PC-3 (cell line): ENCODE measurements at places on chromosomes 2 and 18. TPM values are rescaled to one million over a fixed set of nuclear protein-coding genes. Genes with fewer than 3 reads are reported as not detected.

The AOX1 gene
- 54.9 and 57.2 TPM in 2 replicates for total RNA-seq

The MC5R gene
- total RNA-seq: not detected in 2 replicates

The TMEM178A gene
- total RNA-seq: 0.33 TPM in 1 of 2 replicates, not detected in the other

The HDLBP gene
- 410 and 505 TPM in 2 replicates for total RNA-seq

The TET3 gene
- 6.1 and 10.1 TPM in 2 replicates for total RNA-seq

The IL37 gene
- 1.6 and 2.6 TPM in 2 replicates for total RNA-seq

The PLA2R1 gene
- 2.4 and 3.4 TPM in 2 replicates for total RNA-seq

The CXCR1 gene
- not detected in 2 replicates for total RNA-seq

The TCF23 gene
- not detected in 2 replicates for total RNA-seq

The GCG gene
- not detected in 2 replicates for total RNA-seq

The CDKL4 gene
- total RNA-seq: 0.07 TPM in 1 of 2 replicates, not detected in the other

The SLC4A1AP gene
- total RNA-seq: 29.1 and 30.3 TPM in 2 replicates
